ENCODE measurements at places on chromosomes 2 and 18.

- no peak for DNase-seq
Measured at GRCh38 chr2:190344276-190344827, 963 bp downstream of the INPP1 start.

DNA sequence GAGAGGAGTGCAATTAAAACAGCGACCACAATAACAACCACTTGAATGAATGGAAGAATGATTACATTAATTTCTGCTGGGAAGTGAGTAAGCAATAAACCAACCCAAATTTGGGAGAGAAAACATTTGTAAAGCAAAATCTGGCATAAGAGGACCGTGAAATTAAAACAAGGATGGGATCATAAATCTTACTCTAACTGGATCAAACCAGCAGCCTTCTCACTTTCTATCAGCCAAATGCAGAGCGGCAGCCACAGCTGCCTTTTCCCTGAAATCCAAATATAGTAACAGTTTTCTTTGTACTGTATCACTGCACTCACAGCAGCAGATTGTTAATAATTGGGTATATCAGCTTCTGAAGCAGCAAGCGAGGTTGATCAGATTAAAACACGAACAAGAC, 245.2 kb upstream of the REG3G start:
- no peak for DNase-seq

- DNase-seq = no peak
Measured at GRCh38 chr18:23053776-23054457, 81.4 kb upstream of the CABLES1 start.

DNA sequence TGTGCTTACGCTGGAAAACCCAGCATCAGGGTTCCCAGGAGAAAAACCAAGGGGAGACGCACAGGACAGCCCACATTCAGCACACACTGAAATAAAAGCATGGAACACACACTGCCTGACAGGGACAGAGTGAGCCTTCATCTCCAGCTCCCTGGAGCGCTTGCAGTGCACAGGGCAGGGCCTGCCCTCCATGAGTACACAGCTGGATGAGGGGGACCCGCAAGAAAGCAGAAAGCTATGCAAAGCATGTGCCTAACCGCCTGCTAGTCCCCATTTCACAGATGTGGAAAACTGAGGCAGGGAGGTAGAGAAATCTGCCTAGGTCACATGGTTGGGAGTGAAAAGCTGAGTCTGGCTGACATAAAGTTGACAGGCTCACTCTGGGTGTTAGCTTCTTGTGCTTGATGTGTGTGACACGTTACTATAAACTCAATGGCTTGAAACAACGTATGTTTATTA, 187.1 kb downstream of the HDAC4 start:
- no peak for DNase-seq

DNA sequence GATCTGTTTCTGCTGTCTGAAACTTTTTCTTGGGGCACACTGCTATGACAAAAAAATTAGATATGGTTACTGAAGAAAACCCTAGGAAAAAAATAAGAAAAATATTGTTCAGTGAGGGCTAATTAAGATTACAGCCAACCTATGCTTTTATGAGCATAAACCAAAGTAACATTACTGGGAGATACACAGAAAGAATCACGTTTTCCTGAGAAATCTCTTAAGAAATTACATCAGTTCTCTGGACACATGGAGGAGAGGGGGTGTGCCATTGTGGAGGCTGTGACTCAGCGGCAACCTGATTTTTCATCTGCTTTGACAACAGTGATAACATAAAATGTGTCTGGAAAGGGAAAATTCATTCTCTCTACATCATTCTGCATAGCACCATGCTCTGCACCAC, 13.4 kb upstream of the NMI start:
- no peak for DNase-seq

GRCh38 chr2:180618570-180618969, 361.8 kb upstream of the UBE2E3 start:
- DNase-seq = no peak

- DNase-seq = no peak
Measured at GRCh38 chr18:31577195-31577594, 14.5 kb upstream of the TTR start.

GRCh38 chr2:149056541-149057255, 18.2 kb downstream of the LYPD6B start:
- DNase-seq = no peak

- no peak for DNase-seq
Measured at GRCh38 chr2:241560883-241561474, 2.4 kb downstream of the BOK start.

GRCh38 chr2:227848586-227848985, 22.8 kb upstream of the DAW1 start:
- no peak for DNase-seq

DNA sequence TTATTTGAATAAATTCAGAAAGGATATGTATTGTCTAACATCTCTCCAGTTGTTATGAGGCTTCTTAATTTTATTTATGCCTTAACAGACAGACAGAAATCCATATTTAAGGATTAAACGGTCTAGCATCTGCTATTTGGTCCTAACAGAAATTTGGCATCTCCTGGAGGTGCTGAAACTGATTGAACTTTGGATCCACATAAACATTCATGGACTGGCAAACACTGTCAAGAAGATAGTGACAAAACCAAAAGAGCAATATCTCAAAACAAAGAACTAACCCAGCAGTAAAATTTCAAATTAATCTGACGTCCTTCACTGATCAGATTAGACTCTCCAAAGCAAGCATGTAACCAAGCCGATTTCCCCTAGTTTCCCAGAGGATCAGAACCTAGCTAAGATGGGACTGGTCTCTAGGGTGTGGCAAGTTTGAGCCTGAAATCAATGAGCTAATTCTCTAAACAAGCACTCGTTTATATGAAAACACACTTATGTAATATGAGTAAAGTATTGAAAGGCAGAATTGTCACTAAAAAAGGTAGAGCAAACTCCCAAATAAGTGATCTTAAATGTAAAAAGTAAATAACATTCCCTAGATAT, 139.5 kb downstream of the NOL4 start:
- DNase-seq = no peak

DNA sequence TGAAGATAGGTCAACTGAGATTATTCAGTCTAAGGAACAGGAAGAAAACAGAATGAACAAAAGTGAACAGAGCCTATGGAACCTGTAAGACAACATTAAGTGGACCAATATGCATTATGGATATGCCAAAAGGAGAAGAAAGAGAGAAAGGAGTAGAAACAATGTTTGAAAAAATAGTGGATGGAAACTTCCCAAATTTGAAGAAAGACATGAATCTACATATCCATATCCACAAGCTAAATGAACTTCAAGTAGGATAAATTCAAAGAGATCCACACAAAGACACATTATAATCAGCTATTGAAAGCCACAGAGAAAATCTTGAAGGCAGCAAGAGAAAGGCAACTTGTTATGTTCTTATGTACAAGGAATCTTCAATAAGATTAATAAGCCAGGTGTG, 74.2 kb downstream of the BAZ2B start:
- DNase-seq = no peak

DNA sequence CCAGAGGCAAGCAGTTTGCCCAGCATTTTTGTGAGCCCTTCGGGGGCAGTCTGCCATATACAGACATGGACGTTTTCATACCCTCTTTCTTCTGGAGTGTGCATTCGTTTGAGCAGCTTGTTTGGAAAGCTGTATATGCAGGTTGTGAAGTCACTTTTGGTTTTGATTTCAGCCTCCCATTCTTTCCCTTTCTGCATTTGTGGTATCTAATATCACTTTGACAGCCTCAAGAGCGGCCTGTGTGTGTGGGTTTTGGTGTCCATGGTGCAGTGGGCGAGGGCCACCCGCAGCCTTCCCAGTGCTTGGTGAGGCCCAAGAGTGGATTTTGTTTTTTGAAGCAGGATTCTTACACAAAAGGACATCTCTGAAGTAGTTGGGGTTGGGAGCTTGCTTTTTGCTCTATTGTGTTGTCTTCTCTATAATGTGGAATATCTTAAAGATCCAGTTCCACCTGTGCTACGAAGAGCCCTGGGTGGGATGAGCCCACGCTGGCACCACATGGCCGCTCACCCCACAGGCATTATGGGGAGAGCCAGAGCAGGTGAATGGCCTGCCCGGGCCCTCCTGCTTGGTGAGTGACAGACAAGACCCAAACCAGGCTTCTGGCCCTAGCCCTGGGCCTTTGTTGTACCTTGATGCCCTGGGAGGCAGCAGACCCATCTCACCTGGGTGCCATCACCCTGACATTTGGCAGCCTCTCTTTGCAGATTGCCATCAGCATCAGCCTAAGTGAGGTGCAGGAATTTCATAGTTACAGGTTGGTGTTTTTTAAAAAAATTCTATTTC, 29.5 kb downstream of the INPP4A start:
- DNase-seq = no peak

DNA sequence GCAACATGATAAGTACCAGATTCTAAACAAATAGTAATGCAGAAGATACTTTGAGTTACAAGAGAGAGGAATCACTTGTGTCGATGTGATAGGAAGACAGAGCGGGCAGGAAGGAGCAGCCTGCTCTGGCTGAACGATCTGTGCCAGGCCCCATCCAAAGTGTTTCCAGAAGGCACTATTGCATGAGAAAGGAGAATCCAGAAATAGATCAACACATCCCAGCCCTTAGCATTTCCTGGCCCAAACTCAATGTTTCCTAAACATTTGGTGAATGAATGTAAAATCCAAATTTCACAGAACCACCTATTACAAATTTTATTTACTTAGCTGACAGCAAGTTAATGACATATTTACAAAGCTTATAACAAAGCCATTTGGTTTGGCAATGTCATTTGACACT, 257.2 kb downstream of the TXNL1 start:
- no peak for DNase-seq

DNA sequence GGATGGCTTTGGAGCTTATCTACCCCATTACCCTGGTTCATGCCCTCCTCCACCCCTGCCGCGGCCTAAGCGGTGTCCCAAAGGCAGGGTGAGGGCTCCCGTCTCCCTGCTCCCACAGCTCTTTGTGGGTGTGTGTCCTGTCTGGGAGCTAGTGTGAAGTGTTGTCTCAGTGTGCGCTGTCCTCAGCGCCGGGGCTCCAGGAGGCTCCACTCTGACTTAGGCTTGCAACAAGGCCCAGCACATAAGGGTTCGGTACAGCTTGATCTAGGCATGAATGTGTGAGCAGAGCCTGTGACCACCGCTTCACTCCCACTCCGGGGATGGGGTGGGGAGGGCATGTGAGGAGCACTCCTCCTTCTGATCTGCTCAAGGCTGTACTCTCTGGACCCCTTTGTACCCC, 1.2 kb downstream of the MC2R start:
- DNase-seq = no peak

DNA sequence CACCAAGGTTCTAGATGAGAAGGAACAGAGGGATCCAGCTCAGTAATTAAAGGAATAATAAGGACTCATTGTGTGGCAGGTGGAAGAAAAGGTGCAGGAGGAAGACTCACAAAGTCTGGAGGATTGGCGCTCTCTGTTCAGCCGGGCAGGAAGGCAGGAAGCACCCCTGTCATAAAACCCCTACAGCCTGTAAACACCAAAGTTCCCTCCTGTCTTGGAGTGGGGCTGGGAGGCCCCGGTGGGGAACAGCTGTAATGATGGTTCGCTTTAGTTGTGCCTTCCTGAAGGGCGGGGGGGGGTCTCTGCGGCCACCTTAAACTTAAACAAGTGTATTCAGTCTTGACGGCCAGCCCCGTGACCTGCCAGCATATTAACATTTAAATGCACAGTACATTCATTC, 84.3 kb downstream of the GBX2 start:
- DNase-seq = no peak

GRCh38 chr18:8412117-8412516, 197.1 kb upstream of the RAB12 start:
- DNase-seq = no peak

DNA sequence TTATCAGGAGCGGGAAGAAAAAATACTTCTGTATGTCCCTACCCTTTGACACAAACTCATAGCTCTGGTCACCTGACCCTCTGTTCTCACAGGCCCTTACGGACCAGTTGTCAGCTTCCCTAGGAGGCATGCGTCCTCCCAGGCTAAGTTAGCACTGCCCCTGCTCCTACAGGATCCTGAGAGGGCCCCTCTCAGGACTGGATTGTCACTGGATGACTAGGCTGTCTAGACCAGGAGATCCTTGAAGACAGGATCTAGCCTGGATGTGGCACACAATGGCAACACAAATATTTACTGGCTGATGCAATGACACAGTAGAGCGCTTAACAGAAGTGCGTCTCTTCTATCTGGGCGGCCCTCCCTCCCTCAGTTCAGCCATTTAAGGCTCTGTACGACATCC, 7.7 kb downstream of the FAM228A start:
- no peak for DNase-seq

DNA sequence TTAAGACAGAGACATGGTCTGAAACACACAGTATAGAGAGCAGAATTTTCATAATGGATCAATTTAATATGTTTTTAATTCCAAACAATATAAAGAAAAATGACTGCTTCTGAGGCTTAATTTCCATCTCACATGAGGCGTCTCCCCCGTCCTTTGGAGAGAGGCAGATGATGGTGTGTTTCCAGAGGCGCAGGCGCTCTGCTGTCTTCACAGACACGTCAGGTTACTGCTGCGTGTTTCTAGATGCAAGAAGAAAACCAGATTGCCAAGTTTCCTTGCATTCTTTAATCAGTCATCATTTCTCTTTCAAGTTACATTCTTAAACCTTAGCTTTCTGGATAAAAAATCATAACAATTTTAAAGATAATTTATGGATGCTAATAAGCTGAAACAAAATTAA, 160.2 kb downstream of the ATP9B start:
- DNase-seq = no peak

- no peak for DNase-seq
Measured at GRCh38 chr2:129242269-129242668, 737.2 kb upstream of the RAB6C start.

DNA sequence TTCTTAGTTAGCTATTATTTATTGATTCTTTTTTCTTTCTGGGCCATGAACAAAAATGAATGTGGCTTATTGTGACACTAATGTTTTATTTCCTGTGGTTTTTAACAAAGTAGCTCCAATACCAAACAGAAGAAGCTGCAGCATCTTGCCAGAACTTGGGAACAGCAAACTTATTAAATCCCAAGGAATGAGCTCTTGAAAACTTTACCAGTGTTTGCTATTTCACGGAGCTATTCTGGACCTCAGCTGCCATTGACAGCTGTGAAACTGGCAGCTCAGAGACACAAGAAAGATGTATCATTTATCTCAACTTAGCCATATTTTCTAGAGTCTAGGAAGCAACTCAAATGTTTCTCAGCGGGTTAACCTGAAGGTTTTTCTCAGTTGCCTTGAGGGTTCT, 91.0 kb upstream of the NEUROD1 start:
- DNase-seq = no peak

GRCh38 chr18:36680042-36680441, 148.8 kb downstream of the TPGS2 start:
- DNase-seq = no peak

DNA sequence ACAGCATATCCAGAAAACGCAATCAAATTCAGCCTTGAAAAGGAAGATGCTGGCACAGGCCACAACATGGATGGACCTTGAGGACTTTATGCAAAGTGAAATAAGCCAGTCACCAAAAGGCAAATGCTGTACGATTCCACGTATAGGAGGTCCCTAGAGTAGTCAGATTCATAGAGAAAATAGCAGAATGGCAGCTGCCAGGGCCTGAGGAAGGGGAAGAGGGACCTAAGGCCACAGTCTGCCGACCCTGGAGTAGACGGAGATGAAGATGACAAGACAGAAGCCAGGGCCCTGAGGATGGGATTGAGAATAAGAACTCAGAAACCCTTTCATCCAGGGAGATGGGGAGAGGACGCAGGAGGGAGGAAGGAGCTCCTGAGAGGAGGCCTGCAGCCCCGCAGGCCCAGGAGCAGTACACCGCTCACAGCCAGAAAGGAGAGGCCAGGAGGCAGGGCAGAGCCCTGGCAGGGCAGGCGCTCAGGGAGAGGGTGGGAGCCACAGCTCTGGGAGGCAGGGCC, 8.1 kb upstream of the MTERF4 start:
- DNase-seq = no peak
